T-helper 17 cell (primary cell): ENCODE measurements at places on chromosomes 5 and 9.
A peak's percentile ranks its signal among the peaks of the same experiment; 100 is the strongest.

DNA sequence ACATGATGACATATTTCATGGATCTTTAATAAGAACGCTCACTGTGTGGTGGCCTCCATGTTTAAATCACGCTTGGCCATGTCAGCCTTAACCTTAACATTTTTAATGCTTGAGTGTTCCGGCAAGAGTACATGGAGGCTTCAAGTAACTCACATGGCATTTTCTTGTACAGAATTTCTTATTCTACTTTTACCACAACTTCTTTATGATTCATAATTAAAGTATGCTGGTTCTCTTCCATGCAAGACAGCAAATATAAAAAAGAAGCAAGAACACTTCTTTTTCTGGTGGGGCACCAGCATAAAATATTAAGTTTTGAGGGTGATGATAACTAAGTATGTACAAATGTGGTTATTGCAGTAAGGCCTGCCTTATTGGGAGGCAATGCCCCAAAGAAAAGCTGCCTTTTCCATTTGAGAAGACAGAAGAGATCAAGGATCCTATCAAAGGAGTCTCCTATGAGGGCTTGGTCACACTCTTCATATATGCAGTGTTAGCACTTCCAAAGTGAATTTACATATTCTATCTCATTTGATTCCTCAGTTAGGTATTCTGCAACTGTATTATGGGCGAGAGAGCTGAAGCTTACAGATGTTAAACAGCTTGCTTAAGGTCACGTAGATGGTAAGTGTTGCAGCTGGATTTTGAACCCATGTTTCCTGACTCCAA lies 382.7 kb upstream of the MEF2C start:
- no peak for DNase-seq

DNA sequence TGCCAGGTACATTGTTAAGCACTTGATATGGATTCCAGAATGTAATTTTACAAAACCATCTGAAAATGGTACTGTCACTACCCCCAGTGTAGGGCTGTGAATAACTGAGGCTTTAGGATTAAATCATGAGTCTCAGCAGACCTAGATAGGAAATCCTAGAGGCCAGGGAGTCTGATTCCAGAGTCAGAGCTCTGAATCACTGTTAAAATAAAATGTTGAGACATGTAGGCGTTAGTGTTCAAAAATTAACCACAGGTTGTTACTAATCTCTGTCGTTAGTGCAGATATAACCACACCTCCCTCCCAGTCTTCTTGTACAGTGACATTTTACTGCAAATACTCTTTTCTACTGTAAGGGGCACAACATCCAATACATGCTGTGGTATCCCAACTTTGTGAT lies 1828.8 kb downstream of the MAT2B start:
- no peak for DNase-seq

DNA sequence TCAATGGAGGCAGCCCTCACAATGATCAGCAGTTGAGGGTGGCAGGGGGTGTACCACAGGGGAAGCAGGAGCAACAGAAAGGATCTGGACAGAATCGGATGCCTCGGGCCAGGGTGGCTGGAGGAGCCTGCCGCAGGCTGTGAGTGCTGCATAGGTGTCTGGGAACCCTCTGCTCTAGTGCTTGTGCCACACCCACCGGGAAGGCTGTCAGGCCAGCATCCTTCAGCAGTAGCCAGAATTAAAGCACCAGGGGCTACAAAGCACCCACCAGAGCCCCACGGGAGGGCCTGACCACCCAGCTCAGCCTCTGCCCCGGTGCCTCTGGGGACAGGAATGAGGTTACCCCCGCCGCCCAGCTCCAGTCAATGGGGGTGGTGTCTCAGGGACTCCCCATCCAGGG lies 49.0 kb downstream of the ARHGEF37 start:
- DNase-seq, result no peak

DNA sequence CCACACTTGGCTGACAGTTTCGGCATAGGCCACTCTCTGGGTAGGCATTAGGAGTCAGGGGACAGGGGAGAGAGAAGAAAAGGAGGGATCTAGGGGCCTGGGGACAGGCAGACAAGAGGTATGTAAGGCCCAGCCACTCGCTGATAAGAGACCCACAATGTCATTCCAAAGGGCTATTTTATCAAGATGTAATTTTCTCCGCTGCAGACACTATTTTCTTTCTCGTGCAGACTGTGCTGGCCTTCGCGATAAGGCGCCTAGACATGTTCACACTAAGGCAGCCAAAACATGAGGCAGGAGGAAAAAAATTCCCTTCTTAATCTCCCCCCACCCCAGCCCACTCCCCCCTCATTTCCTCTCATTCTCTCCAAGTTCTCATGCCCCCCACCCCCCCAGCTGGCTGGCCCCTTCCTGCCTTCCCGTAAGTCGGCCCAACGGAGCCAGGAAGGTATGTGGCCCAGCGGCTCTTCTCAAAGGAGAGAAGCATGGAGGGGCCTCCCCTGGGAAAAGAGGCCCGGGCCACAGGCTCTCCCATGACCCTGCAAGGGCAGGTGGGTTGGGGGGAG lies 44.9 kb upstream of the SYNPO start:
- no peak for DNase-seq

DNA sequence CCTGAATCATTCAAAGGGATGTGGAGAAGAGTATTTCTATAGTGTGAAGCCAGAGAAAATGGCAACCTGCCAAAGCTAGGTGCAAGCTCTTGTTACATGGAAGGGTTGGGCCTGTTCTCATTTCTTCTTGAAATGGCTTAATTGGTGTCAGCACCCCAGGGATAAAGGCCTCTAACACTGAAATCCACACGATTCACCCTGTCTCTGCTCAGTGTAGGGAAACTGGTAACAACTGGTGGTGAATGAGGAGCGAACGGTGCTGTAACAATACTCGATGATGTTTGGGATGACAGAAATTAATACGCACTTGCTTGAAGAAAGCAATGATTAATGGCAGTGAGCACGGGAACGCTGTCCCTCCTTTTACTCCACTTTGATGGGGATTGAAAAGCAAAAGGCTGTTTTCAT lies 16.2 kb downstream of the PBX3 start:
- DNase-seq, result no peak

DNA sequence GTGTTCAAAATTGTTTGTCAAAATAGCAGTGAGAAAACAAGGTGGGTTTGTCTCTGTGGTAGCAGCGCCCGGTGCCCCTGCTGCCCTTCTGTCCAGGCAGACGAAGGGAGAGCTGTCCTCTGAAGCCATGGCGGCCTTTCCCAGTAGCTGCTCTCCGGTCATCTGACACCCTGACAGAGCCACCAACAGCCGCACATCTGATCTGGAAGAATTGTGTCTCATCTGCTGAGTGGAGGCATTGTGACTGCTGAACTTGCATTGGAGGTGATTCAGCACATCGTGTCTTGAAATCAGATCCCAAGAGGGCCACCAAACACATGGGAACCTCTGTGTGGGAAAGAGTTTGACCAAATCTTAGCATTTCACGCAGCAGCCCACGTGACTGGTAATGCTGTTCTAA lies 337.6 kb upstream of the IRX1 start:
- DNase-seq, result no peak

- DNase-seq, result no peak
Observed at GRCh38 chr5:135269199-135269598, 129.8 kb downstream of the MACROH2A1 start.

GRCh38 chr5:142670804-142671203 lies 15.1 kb downstream of the FGF1 start:
- DNase-seq, result no peak

- no peak for DNase-seq
Observed at GRCh38 chr5:53362521-53362941, 117.9 kb upstream of the FST start.

DNA sequence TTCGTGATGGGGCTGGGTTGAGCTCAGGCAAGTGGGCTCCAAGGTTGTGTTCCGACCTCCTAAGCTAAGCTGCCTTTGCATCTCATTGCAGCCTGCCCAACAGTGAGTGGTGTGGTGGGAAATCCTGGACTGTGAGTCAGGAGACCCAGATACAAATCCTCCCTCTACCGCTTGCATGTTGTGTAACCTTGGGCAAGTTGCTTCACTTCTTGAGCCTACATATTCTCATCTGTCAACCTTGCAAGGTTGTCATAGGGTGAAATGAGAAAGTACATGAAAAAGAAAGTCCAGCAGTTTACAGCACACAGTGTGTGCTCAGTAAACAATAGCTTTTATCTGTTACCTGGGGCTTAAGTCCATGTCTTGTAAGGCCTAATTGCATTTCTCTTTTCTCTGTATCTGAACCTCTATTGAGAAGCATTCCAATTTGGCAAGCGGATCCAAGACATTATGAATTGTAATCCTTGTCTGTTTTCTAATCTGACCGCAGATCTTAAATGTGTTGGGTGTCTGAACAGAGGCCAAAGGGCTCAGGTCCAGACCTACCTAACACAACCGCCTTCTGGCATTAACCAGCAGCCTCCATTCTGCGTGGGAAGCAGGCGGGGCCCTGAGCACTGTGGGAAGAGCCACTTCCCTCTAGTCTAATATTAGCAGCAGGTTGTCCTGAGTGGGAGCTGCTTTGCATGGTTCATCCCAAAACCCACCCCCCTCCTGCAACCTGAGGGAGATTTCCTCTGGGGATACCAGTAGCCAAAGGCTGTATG lies 1.8 kb upstream of the GALNT12 start:
- DNase-seq, result no peak

DNA sequence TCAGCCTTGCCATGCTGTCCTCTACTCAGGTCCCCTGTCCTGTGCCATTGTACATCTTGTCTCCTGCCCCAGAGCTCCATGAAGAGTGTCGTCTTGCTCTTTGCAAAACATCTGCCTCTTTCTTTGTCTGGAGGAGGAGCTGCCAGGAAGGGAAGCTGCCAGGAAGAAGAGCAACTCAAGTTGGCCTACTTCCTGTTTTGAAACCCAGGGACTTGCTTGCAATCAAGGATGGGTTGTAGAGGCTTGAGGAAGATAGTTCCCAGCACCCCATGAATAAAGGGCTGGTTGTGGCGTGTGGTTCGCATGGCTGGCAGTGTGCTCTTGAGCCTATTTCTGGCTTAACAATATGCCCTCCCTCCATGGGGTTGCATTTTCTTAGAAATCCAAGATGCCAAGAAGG lies 53.0 kb upstream of the CPEB4 start:
- no peak for DNase-seq

DNA sequence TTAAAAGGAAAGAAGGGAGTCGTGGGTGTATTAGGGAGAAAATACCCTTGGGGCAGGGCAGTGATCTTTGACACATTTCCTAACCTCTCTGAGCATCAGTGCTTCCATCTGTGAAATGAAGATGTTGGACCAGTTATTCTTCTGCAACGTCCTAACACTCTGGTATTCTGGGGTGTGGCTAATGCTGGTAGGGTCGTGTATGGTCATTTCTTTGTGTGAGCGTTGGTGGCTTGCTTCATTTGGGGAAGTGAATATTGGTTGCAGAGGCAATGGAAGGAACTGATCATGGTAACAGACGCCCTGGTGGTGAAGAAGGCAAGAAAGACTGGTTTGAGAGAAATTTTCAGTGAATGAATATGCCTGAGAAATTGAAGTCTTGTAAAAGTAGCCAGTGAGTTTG lies 67.9 kb upstream of the TTC23L start:
- no peak for DNase-seq

- no peak for DNase-seq
Observed at GRCh38 chr5:10577371-10578292, 13.8 kb downstream of the ANKRD33B start.

GRCh38 chr5:96595300-96596090 lies 66.7 kb upstream of the CAST start:
- no peak for DNase-seq

GRCh38 chr5:161396171-161396570 lies 150.4 kb downstream of the GABRB2 start:
- DNase-seq, result no peak

DNA sequence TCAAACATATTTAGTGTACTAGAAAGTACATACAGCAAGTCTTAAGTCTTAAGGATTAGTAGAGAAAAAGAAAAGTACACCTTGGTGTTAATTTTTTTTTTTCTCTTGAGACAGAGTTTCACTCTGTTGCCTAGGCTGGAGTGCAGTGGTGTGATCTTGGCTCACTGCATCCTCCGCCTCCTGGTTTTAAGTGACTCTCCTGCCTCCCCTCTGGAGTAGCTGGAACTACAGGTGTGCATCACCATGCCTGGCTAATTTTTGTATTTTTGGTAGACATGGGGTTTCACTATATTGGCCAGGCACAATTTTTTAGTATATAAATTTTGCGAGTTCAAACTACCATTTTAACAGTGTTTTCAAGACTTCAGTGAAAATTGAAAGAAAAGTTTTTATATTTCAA lies 1941.1 kb upstream of the CDH6 start:
- DNase-seq, result no peak

DNA sequence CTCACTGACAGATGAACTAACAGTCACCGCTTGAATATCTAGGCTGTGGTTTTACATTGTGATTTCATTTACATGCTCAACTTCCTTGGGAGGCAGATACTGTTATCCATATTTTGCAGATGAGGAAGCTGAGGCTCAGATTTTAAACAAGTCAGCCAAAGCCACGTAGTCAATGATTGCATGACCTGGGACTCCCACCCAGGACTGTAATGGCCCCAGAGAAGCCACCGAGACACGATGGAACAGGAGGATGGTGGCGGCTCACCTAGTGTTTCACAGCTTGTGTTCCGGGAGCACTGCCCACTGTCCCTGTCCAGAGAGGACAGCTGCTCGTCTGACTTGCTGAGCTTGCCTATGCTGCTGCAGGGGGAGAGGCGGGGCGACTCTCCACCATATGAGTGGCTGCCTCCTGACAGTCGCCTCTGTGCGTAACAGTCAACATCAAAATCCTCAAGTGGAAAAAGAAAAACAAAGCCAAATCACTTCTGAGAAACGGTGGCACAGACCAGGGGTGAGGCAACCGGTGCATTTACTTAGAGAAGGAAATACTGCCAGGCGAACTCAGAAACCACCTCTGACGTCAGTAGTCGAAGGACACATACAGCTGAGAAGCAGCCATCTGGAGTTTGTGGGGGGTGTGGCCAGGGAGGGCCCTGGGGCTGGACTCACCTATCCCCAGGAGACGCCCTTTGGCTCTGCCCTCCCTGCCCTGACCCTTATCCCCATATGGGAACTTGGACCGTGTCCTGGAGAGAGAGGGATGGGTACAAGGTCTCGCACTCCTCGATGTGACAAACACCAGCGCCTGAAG lies 82.5 kb downstream of the PRRT1B start:
- peak; percentile 55 for DNase-seq

- no peak for DNase-seq
Observed at GRCh38 chr9:3495855-3496254, 29.9 kb downstream of the RFX3 start.

GRCh38 chr9:137186385-137186784 lies 2.0 kb downstream of the ANAPC2 start:
- no peak for DNase-seq

DNA sequence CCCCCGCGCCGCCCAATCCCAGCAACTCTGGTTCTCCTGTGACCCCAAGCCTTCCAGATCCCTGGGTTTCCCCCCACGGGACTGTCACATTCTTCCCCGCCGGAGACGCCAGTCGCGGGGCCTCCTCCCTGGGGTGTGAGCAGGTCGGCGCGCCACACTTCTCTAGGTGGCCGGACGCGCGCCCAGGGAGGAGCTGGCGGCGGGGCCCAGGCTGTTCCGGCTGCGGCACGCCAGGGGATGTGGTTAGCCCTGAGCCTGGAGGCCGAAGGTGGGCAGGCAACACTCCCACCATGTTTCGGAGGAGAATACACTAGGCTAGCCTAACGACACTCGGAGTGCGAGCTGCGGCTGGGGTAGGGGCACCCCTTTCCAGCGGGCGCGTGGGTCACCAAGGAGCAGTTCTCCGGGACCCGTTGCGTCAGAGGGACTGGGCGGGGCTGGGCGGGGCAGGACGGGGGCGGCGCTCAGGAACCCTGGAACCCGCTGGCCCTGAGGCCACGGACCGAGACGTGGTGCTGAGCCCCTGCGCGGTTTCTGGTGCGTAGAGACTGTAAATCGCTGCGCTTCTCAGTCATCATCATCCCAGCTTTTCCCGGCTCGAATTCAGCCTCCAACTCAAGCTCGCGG lies at the start of gene SLC27A6:
TSS of gene SLC27A6 (plus strand) at position 478 of the 627 bp plus-strand sequence. CDS start 650 bp downstream, outside the sequence.
- DNase-seq, result no peak
